Cardiac fibroblast (primary cell): ENCODE measurements at places on chromosomes 16 and 17.

DNA sequence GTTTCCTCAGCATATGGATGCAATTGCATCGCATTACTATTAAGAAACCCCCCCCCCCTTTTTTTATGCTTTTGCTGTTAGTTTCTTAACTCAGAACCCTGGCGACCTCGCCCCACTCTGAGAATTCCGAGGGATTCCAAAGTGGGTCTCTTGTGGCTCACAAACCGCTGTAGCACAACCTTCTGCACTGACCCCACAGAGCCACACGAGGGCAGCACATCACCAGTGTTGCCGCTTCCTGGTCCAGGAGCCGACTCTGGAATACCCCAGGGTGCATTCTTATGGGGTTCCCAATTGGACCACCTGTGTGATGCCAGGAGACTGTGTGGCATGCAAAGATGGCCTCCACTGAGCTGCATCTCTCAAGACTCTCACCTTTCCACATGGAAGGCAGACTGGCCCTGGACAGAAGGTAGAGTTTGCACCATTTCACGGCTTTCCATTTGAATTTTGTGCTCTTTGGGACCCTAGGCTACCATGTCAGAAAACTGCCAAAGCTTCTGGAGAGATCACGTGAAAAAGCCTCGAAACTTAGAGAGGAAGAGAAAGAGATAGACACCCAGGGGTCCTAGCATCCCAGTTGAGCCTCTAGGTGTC is 432.7 kb upstream of the ASIC2 start:
- peak; percentile 27 for DNase-seq

DNA sequence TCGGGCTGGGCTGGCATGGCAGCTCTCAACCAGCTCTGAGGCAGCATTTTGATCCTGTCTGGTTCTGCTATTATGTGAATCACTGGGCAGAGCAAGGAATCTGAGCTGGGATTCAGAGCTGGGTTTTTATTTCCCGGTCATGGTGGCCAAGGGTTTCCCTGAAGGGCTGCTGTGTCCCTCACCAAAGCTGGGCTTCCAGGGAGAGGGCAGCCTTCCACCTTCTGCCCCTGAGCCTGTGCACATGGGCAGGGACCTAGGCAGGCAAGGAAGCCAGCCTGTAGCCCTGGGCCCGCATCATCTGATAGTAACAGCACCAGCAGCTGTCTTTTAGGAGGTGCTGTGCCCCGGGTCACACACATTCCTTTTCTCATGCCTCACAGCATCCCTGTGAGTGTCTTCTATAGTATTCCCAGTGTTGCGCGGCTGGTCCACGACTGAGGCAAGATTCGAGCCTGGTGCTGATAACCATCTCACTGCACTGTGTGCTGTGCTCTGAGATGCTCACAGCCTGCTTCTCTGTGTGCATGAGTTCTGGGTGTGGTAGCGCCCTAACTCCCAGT is 85.3 kb upstream of the PLCG2 start:
- DNase-seq = no peak

GRCh38 chr16:8893976-8894690 is 12.0 kb downstream of the LITAFD start:
- DNase-seq = no peak

- DNase-seq = no peak
Observed at GRCh38 chr17:38984666-38985065, 17.5 kb upstream of the FBXO47 start.

GRCh38 chr16:86249631-86250030 is 260.7 kb upstream of the FOXF1 start:
- no peak for DNase-seq

DNA sequence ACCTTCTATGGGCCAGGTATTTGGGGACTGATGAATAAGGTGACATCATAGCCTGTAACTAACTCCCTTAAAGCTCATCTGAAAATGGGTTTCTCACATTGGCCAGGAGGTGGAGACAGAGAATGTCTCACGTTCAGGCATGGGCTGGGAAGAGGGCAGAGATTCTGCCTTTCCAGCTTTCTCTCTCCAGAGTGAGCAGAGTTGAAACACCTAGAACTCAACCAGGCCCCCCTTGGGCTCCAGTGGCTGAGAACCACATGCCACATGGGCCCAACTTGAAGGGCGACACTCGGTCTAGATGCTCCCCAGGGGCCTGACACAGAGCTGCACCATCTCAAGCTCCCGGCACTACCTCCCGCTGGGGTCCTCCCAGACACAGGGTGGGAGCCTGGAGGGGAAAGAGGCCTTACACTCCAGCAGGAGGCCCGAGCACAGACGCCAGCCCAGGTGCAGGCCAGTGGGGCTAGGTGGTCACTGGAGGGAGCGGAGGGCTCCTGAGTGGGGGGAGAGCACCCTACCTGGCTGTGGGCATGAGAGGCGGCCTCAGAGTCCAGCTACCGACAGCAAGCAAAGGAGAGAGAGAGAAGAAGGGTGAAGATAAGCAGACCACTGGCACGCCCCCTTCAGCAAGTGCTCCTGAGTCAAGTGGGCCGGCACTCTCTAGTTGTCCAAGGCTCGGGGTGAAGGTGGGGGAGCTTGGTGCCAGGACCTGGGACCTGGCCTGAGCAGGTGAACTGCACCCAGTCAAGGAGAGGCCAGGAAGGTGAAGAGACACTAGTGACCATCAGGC is 55.9 kb downstream of the MYO18A start:
- DNase-seq = peak; percentile 88
